ENCODE measurements at places on chromosomes 1 and 21.

- DNase-seq = no peak
Observed at GRCh38 chr1:209556162-209556690, 27.3 kb upstream of the CAMK1G start.

DNA sequence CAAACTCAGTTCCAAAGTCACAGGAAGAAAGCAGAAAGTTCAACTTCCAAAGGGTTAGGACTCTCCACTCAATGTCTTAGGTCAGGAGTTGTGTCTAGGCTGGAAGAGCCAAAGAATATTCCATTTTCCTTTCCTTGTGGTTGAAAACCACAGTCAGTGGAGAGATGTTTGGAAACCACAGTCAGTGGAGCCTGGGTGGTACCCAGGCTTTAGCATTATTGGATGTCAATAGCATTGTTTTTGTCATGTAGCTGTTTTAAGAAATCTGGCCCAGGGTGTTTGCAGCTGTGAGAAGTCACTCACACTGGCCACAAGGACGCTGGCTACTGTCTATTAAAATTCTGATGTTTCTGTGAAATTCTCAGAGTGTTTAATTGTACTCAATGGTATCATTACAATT, 11.7 kb downstream of the ATF3 start:
- DNase-seq = no peak

GRCh38 chr21:16535102-16535422, 805.3 kb downstream of the USP25 start:
- DNase-seq = peak; percentile 56

- no peak for DNase-seq
Observed at GRCh38 chr1:22796642-22797041, 86.0 kb downstream of the EPHB2 start.

DNA sequence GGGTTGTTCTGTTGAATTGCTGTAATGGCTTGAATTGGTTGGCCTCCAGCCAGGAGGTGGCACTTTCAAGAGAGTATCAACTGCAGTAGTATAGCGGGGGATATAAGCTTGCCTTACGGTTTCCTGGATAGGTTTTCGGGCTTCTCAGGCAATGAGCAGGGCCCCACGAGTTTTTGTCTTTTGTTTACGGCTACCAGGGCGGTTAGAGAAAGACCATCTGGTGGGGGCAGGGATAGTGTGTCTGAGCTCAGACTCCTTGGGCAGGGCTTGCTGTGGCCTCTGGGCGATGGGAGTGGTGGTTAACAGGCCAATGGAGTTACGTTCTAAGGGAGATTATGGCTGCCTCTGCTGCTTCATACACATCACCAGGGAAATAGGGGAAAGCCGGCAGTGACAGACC, 62.8 kb downstream of the DTL start:
- DNase-seq = no peak

DNA sequence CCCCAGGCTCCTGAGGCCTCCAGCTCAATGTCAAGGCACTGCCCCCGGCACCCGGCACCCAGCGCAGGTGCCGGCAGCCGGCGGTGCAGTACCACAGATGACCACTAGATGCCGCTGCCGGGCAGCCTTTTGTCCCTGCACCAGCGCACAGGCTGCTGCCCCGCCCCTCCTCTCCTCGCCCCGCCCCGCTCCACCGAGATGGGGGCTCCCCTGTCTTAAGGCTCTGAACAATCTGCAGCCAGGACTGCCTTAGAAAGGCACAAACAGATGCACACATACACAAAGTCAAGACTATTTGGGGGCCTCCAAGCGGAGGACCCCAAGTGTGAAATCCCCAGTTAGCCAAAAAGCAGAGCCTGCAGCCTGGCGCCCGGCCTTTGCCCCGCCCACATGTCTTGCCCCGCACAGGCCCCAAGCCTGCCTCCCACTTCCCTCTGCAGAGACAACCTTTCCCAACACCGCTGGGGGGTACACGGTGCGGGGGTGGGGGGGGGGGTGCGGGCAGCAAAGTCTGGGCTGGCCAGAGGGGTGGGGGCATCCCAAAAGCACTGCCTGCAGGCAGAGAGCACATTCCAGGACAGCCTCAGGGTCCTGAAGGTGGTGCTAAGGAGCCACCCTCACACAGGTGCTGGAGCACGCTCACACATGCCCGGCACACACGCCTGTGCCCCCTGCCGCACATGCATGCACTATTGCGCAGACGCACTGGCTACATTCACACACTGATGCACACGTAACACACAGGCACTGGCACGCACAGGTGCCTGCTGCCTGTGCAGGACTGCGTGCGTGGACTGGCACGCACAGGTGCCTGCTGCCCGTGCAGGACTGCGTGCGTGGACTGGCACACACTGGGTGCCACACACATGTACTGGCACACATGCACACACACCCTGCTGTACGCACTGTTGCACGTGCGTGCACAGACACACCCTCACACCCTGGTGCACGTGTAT, 37.1 kb downstream of the ARHGEF16 start:
- no peak for DNase-seq

GRCh38 chr1:223216531-223217205, 73.6 kb upstream of the TLR5 start:
- no peak for DNase-seq

- DNase-seq = no peak
Observed at GRCh38 chr1:218633238-218633988, 288.3 kb downstream of the TGFB2 start.

GRCh38 chr1:157132616-157133167, 5.5 kb downstream of the ETV3 start:
- peak; percentile 85 for DNase-seq

- no peak for DNase-seq
Observed at GRCh38 chr1:48794816-48795215, 18.1 kb upstream of the BEND5 start.

DNA sequence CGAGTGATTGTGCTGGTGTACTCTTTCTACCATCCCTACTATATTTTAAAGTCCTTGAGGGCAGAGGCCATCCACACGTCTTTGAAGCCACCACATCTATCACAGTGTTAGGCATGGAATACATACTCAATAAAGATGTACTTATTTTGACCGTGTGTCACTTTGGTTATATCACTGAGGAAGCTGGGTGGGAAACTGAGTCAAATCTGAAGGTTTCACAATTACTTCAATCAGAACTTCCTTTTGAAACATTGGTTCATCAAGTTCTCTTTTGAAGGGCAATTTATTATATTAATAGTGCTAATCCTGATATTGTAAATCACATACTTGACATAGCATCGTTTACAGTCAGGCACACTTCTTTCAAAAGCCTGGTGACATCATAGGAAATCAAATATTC, 53.3 kb upstream of the ATP1B1 start:
- DNase-seq = no peak

GRCh38 chr21:38813547-38813946, 7.8 kb downstream of the ETS2 start:
- no peak for DNase-seq

- DNase-seq = no peak
Observed at GRCh38 chr1:143720087-143721023, 251.4 kb downstream of the FAM72C start.

- no peak for DNase-seq
Observed at GRCh38 chr1:184056921-184057555, 5.5 kb downstream of the TSEN15 start.

GRCh38 chr1:102032534-102032933, 35.8 kb upstream of the OLFM3 start:
- no peak for DNase-seq

GRCh38 chr1:148309940-148310500, 157.9 kb upstream of the NBPF11 start:
- no peak for DNase-seq

- no peak for DNase-seq
Observed at GRCh38 chr1:222026280-222026679, 284.4 kb upstream of the DUSP10 start.

DNA sequence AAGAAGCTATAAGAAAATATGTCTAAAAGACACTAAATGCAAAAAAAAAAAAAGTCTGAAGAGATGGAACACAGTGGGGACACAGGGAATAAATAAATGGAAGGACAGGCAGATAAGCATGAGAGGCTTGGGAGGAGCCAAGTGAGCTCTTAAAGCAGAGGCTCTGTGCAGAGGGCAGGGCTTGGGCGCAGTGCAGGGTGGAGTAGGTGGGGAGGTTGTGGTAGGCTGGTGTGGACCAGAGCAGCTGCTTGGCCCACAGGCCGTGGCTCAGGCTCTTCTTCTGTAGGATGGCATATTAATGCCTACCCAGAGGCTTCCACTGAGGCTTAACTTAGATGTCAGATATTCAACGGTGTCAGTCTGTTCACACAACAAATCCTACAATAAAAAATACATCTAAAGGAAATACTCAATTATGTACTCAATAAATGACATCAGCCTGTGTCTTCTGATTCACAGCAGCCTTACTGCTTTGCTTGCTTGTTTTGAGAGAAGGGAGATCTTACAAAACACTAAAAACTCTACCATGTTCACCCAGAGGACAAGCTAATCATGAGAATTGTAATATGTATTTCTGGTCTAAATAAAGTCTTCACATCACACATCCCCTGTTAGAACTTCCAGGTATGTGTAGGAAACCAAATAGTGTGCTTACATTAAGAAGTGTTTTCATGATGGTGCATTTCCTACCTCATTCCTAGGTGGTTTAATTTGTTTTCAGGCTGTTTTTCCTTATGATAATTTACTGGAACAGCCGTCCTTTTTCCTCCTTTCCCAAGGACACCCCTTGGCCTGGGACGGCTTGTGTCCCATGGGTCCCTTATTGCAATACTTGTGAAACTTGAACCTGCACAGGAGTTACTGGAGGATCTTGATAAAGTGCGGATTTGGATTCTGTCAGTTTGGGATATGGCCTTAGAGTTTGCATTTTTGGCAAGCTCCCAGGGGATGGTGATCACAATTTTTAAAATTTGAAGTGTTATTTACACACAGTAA, 24.9 kb downstream of the DIP2A start:
- no peak for DNase-seq

- no peak for DNase-seq
Observed at GRCh38 chr1:119914071-119914470, 17.8 kb upstream of the ADAM30 start.

- DNase-seq = no peak
Observed at GRCh38 chr21:29315131-29315749, 16.5 kb downstream of the BACH1 start.
